ENCODE measurements at places on chromosomes 5 and 9.

- no peak for DNase-seq
These were observed 26.3 kb upstream of the SEMA6A start for GRCh38 chr5:116600876-116601275.

DNA sequence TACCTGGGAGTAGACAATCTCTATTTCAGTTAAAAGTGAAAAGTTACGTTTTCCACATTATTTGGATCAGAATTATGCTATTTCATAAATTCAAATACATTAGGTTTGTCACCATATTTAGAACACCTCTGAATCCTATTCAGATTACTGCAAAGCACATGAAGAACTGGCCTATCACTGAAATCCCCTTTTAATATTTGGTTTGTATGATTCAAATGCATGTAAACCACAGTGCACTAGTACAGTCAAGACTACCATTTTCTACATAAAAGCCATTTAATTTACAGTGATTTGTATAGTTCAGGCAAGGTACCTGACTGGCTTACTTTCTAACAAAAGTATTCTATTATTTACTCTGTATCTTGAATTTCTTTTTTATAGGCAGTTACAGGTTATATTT is 212.5 kb downstream of the MEF2C start:
- no peak for DNase-seq

DNA sequence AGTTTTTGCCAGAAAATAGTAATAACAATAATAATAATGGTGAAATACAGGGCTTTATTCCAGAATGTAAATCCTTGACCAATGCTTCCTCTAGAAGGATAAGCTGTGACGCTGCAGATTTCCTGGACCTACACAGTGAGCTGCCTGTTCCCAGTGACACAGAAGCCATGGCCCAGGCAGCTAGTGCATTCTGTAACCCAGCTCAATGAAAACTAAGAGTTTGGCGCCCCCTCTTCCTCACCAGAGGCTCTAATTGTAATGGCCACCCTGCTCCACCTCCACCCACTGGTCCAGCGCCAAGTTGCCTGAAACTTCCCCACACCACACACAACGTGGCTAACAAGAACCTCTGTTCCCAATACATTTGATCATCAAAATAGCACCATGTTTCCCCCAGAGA is 248.1 kb downstream of the CETN3 start:
- DNase-seq, result peak; percentile 74

DNA sequence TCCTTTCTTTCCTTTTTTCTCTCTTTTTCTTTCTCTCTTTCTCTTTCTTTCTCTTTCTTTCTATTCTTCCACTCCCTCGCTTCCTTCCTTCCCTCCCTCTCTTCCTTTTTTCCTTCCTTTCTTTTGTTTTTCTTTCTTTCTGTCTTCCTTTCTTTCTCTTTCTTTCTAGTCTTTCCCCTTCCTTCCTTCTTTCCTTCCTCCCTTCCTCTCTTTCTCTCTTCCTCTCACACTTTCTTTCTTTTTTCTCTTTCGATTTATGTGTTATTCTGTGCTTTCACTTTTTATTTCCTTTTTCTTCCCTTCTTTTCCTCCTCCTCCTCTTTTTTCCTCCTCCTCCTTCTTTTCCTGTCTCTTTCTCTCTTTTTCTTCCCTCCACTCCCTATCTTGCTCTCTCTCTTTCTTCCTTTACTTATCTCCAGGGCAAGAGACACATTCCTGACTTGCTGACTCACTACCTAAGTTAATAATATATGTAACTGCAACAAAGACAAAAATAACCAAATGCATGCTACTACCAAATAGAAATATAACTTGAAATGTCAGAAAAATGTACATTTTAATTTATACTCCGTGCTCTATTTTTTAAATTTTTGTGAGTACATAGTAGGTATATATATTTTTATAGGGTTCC is 445.5 kb downstream of the GABRG2 start:
- no peak for DNase-seq

GRCh38 chr9:133246562-133246961 is 28.4 kb downstream of the ABO start:
- DNase-seq, result peak; percentile 47

GRCh38 chr9:132147331-132147730 is 14.5 kb upstream of the NTNG2 start:
- DNase-seq, result no peak

GRCh38 chr5:165834891-165835290 is 2329.5 kb downstream of the MAT2B start:
- no peak for DNase-seq

- no peak for DNase-seq
These were observed 22.5 kb upstream of the COMMD10 start for GRCh38 chr5:116062352-116062751.

DNA sequence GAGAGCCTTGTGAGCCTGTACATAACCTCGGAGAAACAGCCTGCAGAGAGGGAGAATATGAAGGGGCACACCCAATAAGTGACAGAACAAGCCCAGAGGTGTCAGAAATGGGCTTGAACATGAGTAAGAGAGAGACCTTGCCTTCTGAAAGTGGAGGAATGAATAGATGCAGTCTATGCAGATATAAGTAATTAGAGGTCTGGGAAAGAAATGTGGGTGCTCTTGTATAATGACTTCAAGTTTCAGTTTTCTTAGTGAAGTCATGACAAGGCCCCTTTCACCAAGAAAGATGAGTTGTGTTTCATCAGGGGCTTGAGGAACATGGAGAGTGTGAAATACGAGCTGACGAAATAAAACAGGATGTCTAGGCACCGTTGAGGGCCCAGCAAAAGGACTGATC is 15.1 kb downstream of the GRAMD2B start:
- no peak for DNase-seq

- no peak for DNase-seq
These were observed 698.8 kb upstream of the C9orf72 start for GRCh38 chr9:28272127-28272526.

GRCh38 chr5:119339965-119340364 is 15.9 kb upstream of the TNFAIP8 start:
- DNase-seq, result no peak

DNA sequence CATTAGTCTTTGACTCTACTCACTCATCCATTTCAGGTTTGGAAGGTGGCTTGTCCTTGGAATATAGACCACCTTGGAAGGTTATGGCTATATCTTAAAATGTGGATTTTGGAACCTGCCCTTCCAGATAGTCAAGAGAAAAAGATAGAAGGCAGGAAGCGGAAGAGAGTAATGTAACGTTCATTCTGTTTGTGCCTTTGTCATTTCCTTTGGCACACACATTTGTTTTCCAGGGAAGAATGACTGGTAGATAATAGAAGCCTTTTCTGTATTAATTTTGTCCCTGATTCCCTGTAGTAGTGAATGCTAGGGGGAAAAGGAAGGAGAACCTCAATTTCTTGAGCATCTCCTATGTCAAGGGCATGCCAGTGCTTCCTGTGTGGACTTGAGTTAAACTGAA is 54.7 kb downstream of the PPIC start:
- no peak for DNase-seq

DNA sequence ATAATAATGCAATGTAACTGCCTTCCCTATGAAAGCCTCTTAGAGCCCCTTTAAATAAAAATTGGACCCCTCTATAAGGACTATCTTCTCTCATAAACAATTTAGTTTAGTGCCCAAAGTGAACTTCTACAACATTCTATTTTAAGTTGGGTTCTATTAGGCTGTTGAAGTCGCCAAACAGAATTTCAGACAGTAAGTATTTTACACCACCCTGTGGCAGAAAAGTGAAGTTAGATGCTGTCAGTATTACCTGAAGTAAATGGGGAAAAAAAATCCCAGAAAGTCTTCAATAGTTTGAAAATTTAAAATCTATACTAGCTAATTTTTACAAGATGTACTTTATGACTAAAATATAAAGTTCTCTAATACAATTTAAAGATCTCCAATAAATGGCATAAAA is 29.5 kb downstream of the CAAP1 start:
- DNase-seq, result no peak

- DNase-seq, result peak; percentile 70
These were observed 25.0 kb upstream of the HMCN2 start for GRCh38 chr9:130240410-130241197.

- DNase-seq, result no peak
These were observed 69.4 kb downstream of the KLHL3 start for GRCh38 chr5:137666461-137666850.

DNA sequence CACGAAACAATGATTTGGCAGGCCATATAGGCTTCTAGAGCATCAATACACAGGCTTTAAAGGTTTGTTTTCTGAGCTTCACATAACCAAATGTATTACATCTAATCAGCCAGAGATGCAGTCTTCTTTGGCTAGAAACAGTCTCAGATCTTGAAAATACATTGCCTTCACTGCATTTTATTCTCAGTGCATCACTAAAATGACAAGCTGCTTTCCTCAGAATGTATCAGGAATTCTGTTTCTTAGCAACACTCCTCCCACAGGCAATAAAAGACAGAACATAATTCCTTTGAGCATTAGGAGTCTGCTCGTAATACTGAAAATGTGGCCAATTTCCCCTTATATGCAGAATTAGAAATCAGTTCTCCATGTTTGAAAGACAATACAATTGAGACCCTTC is 36.9 kb downstream of the FEM1C start:
- DNase-seq, result no peak

DNA sequence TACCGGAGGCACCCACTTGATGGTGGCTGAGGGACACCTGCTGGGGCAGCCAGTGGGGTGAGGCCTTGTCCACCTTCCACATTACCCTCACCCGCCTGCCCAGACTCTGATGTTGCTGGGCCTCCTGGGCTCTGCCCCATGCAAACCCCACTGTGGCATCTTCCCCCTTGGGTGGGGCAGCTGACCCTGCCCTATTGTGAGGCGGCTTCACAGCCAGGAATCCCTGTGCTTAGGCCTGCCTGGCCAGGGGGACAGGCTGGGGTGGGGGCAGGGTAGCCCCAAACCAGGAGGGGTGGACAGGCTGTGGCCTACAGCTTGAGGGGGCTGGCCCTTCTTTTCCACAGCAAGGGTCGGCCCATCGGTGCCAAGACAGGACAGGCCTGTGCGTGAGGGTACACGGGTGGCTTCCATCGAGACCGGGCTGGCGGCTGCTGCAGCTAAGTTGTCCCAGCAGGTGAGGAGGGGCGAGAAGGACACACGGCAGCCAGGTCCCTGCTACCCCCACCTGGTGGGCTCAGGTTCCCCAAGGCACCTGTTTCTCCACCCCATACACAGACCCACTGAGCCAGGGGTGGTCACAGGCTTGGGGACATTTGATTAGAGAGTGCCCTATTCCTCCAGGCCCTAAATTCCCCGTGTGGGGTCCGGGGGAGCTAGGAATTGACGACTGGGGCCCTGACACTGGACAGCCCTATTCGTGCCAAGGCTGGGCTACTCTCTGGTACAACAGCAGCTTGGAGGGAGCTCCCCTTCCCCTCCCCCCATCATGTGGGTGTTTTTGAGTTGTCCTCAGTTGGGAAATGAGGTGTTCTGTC is 99.2 kb downstream of the PHF2 start:
- peak; percentile 47 for DNase-seq

DNA sequence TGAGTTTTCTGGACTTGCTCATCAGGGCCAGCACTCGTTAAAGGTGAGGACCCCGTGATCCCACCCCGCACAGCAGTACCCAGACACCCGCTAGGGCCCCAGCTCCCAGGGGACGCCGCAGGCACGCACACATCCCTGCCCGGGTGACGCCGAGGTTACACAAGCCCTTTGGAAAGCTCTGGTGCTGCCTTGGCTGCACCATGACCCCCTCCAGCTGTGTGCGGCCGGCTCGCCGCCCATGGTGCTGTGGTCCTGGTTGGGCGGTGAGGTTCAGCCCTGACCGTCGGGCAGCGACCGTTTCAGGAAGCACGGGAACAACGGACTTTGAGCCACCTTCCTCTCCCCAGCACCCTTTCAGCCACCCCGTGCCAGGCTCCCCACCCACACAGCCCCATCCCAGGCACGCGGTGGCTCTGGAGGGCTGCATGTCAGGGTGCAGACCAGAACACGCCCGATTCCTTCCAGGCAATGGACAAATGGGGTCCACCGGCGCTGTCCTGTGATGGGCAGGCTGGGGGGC is 7.5 kb upstream of the SLC12A7 start:
- DNase-seq, result no peak

- DNase-seq, result peak; percentile 81
These were observed 3.2 kb downstream of the NEK6 start for GRCh38 chr9:124260769-124261603.

GRCh38 chr9:79664375-79664831 is 92.6 kb downstream of the TLE4 start:
- no peak for DNase-seq

DNA sequence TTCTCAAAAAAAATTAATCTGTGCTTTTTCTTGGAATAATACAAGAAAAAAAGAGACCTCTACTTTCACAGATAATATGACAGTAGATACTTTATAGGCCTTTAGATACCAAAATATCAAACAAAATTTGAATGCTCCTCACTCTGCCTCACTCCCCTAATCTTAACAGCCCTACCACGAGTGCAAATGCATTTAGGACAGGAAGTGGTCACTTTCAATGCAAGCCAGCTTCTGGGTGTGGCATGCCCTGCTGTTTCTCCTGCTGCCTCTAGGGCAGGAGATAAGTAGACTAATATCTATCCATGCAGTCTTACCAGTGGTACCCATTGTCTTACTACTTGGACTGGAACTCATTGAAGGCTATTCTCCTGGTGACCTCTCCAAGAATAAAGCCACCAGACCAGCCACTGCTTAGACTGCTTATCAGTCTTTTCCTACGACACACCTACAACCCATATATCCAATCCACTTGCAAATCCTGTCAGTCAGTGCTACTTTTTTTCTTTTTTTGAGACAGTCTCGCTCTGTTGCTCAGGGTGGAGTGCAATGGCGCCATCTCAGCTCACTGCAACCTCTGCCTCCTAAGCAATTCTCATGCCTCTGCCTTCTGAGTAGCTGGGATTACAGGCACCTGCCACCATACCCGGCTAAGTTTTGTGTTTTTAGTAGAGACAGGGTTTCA is 23.0 kb downstream of the FRRS1L start:
- peak; percentile 71 for DNase-seq

DNA sequence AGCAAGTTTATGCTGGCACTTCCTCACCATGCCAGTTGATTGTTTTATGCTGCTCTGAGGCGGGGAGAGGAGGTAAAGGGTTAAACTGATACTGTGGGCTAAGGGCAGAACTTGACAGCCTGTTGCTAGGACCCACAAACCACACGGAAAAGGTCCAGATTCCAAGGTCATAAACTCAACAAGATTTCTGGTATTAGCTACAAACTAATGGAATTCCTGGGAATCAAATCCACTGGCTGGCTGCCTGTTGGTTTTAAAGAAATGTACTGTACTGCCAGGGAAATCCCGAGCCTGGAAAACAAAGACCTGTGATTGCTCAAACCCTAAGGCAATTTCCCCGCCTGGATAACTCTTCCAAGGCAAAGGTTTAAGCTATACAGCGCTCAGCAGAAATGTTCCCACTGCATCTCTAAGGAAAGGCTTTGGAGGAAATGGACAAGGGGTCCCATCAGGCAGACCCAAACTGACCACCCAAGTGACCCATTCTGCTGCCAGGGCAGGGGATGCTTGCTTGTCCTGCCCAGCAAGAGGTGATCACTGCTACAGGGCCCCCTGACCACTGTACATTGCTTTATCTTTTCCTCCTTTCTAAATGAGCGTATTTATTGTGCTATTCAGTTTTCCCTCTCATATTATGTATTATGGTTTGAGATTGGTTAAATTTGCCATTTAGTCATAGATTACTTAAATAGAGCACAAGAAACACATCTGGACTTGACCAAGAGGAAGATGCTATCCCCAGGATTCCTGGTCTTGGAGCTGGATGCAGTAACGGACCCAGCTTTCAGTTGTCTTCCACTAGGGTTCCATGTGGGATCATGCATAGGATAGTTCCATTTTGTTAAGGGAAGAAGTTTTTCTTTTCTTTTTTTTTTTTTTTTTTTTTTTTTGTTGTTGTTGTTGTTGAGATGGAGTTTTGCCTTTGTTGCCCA is 124.3 kb downstream of the SUSD1 start:
- peak; percentile 84 for DNase-seq

Data from islet precursor cell (in vitro differentiated cells).